ENCODE measurements at places on chromosomes 2 and 18.

GRCh38 chr2:188291142-188291616, 495 bp upstream of the GULP1 start:
- no peak for DNase-seq

DNA sequence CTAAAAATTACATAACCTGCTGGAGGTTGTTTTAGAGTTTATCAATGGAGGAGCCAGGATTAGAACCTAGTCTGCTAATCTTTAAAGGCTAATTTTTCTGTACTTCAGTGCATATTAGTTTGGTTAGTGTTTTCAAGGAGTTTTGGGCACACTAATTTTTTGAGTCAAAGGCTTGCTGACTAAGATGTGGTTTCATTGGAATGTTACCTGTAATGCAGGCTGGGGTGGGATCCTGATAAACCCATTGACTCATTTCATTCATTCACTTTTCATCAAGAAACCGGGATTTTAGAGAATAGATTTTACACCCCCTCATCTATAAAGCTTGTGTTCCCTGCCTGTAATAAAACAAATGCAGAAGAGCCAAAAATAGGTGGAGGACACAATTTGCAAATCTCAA, 91.9 kb upstream of the IL1R2 start:
- no peak for DNase-seq

- DNase-seq, result no peak
These were observed 685.6 kb upstream of the NXPH2 start for GRCh38 chr2:139465789-139466188.

DNA sequence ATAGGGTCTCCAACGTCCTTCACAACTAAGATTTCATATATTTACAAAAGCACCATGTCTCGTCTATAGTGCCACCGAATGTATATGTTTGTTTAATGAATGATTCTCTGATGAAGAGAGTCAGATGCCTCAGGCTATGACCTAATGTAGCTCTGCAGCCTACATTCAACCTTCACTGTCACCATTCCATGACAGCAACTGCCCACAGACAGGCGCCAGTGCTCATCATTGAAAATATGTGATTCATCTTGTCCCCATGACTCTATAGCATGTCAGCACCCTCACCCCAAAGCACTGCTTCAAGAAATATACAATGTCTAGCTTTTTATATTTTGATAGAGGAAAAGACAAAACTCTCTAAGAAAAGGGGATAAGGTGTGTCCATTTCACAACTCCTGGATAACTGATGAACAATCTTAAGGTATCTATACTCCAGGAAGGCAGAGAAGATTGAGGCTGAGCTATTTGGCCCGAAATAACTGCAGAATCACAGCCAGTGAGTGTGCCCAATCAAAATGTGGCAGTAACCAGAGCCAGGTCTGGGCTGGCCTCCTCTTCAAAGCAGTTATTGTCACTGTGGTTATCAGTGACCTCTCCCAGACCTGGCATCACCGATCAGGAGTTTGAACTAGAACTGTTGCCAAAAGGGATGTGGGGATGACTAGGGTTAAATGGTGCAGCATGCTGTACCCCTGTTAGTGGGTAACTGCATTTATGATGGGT, 246.6 kb downstream of the SETBP1 start:
- DNase-seq, result no peak

GRCh38 chr2:73260338-73260984, 23.8 kb downstream of the FBXO41 start:
- DNase-seq, result no peak

DNA sequence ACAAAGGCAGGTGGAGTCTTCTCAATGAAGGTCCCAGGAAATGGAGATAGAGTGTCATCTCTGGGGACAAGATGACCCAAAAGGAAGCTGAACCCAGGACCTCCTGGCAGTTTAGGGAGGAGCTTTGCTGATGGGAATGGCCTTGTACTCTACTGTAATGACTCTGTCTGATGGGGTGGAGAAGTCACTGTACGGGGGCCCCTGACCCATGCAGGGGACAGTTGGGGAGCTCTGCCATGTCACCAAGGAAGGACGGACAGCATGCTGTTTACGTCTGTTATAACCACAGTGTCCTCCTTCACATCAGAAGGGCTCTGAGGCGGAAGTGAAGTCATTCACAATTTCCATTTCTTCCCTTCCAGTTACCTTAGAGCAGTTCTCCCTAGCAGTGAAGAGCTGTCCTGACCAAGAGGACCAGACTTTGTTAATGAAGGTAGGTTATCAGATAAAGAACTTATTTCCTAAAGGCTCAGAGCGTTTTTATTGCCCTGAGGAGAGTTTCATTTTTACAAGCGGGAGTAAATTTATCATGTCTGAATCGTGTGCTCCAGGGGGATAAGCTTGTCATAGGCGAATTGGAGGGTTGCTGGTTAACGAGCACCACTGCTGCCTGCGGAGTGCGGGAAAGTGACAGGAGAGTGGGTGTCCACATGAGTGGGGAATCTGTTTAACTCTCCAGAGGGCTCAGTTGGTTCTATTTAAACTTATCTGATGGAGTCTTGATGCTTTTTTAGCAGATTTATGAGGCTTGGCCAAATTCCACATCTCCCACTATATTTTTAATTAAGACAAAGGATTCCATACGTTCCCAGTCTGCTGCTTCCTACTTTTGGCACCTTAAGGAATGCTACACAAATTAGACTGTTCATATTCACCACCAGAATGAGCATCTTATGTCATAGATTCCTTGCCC, 71.6 kb upstream of the BCL2L11 start:
- no peak for DNase-seq

GRCh38 chr2:147679955-147680531, 164.8 kb upstream of the ACVR2A start:
- no peak for DNase-seq

GRCh38 chr2:100535855-100536254, 26.9 kb upstream of the PDCL3 start:
- DNase-seq, result no peak

- no peak for DNase-seq
These were observed 4.2 kb upstream of the MARS2 start for GRCh38 chr2:197700960-197701359.

- DNase-seq, result no peak
These were observed 1.5 kb downstream of the XRCC5 start for GRCh38 chr2:216110620-216111019.

GRCh38 chr18:70468861-70469547, 180.2 kb downstream of the SOCS6 start:
- DNase-seq, result no peak

DNA sequence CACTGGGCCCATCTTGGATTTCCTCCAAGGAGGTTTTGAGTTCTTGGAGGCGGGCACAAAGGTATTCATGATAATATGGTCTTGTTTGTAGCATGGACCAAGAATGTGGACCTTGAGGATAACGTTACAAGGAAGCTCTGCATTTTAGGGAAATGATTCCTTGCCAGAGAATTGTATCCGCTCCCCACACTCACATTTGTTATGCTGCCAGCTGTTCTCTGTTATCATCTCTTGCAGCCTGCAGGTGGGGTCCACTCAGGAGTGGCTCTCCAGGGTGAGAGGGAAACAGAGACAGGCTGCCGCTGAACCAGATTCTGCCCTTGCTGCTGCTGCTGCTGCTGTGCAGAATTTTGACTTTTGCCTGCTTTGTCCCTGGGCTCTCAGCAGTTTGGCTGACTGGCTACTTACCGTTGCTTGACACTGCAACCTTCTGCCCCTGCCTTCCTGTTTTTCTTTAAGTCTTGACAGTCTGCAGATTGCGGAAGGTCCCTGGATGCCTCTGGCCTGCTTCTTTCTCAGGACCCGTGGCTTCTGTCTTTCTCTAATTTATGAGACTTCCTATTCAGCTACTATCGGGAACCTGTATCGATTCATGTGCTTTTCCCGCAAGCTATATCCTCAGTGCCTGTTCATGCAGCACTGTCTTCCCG, 122.3 kb upstream of the DOCK10 start:
- DNase-seq, result no peak

DNA sequence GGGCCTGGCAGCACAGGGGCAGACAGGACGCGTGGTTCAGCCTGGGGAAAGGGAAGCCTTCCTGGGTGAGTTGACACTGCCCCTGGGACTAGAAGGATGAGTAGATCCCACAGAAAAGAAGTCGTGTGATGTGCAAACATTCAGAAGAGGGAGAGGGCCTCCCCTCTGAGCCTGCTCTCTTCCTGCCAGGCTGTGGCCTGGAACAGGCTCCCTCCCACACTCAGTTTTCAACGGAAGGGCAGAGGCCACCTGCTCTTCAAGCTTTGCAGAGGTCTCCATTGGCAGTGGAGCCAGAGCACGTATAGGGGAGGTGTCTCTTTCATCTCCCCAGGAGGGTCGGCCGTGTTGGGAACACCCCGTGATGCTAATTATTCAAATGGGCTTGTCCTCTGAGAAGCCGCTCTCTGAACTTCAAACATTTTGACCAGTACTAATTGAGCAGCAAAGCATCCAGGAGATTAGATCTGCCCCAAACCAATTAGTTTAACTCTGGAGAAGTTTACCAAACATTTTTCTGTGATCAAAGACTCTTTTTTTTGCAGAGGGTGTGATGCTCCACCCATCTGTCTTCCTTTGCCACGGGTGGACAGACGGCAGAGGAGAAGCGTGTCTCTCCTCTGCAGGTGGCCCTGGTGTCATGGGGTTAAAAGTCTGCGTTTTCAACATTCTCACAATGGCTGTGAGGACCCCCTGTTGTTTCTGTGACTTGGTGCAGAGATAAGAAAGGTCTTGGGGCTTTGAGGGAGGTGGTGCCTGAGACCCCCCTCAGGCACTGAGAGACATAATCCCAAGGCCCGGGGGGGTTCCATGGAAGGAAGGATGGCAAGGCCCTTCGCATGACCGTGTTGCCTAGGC, 29.5 kb upstream of the ODC1 start:
- DNase-seq, result no peak

DNA sequence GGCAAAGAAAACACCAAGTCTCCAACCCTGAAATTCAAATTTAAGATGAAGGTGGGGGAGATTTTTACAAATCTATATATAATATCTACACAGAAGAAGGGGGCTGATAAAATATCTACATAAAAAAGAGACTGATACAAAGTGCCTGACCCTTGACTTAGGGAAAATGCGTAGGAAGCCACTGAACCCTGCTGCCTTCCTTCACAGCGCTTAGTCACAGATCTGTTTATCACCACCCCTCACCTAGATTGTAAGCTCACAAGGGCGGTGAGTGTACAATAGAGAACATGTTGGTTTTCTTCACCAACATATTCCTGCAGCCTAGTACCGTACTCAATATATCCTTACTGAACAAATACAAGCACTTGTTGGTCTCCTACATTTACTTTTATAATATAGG, 54.3 kb downstream of the NOL10 start:
- no peak for DNase-seq

DNA sequence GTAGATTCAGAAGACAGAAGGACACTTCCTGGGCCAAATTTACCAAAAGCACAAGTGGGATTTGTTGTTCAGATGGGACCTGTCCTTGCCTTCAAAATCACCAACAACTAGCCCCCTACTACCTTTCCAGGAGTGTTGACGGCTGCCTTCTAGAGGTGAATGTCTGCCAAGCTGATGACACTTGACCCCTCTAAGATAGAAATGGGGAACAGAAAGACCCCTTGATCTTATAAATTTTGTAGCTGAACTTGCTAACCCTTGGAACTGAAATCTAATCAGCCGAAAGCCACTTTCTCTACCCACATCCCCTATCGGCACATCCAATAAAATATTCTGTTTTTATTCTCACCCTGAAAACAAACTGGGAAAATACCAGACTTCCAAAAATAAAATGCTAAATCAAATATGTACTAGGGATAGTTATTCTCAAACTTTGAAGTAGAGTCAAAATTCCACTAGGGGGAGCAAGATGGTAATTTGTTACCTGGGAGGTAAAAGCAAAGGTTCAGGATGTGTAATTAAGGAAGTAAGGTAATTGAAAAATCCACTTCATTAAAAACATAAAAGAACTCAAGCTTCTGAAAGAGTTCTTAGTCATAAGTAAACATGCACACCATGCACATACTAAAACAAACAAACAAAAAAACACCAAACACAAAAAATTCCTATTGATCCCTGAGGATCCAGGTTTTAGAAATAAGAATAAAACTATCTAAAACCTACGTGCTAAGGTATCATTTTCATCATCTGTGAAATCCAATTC, 119.2 kb downstream of the ANKRD44 start:
- DNase-seq, result no peak

DNA sequence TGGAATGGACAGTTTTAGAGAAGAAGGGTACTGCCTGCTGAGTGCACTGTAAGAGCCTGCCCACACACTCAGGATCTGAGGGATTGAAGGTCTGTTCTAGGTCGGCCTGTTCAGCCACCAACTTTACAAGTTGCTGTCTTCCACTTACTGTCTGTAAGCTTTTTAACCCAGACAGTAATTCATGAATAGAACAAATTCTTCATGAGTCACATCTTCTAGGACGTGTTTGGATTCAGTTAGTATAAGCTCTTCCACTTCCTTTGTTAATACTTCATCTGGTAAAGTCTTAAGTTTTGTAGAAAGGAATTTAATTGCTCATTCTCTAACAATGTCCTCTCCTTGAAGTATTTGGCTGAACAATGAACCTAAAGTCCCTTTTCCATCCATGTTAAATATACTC, 74.6 kb downstream of the PDE11A start:
- DNase-seq, result no peak

DNA sequence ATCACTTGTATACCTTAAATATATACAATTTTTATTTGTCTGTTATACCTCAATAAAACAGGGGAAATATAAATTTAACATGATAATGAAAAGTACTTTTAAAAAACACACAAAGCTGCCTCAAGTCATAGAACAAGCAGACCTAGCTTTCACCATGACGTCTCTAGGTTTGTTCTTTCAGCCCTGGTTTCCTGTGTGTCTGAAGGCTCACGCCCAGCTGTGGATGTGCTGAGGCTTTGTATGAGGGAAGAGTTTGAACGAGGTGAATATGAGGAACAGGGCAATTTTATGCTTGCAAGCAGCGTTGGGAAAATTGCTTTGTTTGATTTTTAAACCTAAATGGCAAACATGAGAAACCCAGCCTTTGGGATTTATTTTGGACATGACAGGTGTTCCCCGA, 15.3 kb downstream of the SH3RF3 start:
- no peak for DNase-seq

- no peak for DNase-seq
These were observed 116.7 kb downstream of the LPIN1 start for GRCh38 chr2:11863103-11863502.

- no peak for DNase-seq
These were observed 152.3 kb downstream of the PAX3 start for GRCh38 chr2:222146488-222146887.

- no peak for DNase-seq
These were observed 37.4 kb downstream of the TTC32 start for GRCh38 chr2:19864381-19864780.

- DNase-seq, result no peak
These were observed 310.8 kb downstream of the ERBB4 start for GRCh38 chr2:212227755-212228154.

- DNase-seq, result no peak
These were observed 135.6 kb upstream of the KLHL14 start for GRCh38 chr18:32908424-32908805.
